D721Med (cell line): ENCODE measurements at places on chromosomes 4 and X.

DNA sequence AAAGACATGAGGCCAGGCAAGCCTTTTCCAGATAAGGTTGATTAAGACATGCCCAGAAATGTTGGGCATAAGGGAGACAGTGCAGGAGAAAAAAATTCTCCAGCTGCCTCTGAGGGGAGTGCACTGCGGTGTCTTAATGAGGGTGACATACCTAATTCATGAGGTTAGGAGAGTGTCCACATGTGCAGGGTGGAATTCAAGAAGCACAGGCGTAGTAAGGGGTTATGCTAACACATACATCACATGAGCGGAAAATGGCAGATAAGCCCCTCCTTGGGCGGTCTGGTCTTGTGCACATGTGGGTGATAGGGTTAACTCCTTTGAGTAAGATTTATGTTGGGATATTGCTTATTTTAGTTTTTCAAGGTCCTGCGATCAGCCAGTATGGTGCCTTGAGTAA is 122.4 kb downstream of the PHKA2 start:
- DNase-seq, result no peak

- DNase-seq, result no peak
Observed at GRCh38 chr4:13162886-13163285, 321.3 kb downstream of the RAB28 start.

- peak; percentile 49 for DNase-seq
Observed at GRCh38 chrX:47540754-47541538, 20.1 kb upstream of the ARAF start.

DNA sequence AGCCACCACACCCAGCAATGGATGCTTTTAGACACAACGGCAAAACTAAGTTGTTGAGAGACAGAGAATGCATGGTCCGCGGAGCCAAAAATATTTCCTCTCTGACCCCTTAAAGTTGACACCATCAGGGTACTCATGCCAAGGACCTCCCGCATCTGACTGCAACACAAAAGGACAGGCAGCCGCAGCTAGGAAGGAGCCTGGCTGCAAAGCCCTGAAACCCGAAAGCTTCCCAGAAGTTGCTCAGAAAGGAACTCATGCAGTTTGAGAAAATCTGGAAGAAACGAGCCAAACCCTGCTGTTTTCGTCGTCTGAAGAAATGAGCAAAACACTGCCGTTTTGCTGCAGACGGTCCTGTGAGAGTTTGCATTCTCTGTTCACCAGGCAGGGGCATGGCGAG is 16.5 kb downstream of the DHRSX start:
- no peak for DNase-seq

GRCh38 chr4:8591626-8592365 is 769 bp upstream of the CPZ start:
- DNase-seq, result no peak

DNA sequence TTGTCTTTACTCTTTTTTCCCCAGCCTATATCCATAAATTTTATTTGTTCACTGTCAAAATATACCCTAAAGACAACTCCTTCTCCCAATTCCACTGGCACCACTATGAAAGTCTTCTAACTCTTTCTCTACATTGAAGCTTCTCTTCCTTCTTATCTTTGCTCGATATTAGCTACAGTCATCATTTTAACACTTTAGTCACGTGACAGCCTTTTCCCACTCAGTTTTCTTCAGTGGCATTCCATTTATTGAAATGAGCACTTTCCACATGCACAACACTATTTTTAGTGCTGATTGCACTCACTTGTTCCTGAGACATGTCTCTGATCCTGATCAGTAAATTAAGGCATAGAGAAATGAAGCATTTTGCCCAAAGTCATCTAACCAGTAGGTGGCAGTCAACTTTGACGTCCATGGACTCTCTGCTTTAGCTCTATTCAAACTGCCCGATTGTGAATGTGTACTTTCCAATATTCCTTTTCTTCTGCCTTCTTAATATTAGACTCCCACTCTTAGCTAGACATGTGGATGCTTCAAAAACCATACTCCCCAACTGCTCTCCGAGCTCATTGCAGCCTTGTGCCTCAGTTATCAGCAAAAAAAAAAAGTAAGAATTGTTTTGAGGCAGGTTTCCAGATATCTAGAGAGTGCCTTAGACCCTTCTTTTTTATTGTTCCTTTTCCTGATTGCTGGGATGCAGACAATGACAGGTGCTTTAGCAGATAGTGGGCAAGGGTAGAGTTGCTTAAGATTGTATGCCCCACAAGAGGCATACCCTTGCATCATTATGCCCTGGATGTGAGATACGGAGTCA is 394.4 kb upstream of the ADGRL3 start:
- no peak for DNase-seq

- DNase-seq, result no peak
Observed at GRCh38 chr4:30808276-30808675, 88.1 kb downstream of the PCDH7 start.

GRCh38 chr4:82648356-82648755 is 86.6 kb upstream of the TMEM150C start:
- no peak for DNase-seq

DNA sequence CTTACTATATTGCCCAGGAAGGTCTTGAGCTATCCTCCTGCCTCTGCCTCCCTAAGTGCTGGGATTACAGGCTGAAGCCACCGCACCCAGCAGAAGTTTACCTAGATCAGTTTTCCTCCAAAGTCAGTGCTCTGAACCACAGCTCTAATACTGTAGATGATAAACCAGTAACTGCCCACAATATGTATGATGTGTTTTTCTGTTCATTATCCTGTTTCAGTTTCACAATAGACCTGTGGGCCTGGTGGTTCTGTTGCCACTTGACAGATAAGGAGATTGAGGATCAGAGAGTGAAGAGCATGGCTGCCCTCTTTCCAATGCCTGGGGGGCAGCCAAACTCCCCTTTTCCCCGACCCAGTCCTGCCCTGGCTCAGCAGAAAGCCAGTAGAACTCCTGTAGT is 87.0 kb downstream of the EFNB1 start:
- DNase-seq, result no peak

- no peak for DNase-seq
Observed at GRCh38 chr4:128827296-128827695, 17.8 kb downstream of the JADE1 start.

- no peak for DNase-seq
Observed at GRCh38 chrX:151828439-151829080, 84.1 kb upstream of the MAGEA4 start.

GRCh38 chr4:106996490-106996889 is 39.6 kb downstream of the DKK2 start:
- DNase-seq, result no peak

GRCh38 chr4:40622913-40623312 is 6.8 kb downstream of the RBM47 start:
- no peak for DNase-seq

DNA sequence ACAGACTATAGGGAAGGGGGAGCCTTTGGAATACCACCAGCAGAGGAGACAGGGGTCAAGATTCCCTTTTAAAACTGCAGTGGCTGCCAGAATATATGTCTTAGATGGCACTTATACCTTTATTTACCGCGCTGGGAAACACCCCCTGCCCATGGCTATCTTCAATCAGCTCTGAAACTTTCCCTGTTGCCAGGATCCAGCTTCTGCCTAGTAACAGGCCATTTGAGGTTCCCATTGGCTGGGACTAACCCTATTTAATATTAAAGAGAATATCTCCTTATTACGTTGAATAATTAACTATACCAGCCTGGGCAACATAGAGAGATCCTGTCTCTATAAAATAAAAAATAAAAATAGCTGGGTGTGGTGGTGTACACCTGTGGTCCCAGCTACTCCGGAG is 23.8 kb downstream of the SOWAHB start:
- DNase-seq, result no peak

DNA sequence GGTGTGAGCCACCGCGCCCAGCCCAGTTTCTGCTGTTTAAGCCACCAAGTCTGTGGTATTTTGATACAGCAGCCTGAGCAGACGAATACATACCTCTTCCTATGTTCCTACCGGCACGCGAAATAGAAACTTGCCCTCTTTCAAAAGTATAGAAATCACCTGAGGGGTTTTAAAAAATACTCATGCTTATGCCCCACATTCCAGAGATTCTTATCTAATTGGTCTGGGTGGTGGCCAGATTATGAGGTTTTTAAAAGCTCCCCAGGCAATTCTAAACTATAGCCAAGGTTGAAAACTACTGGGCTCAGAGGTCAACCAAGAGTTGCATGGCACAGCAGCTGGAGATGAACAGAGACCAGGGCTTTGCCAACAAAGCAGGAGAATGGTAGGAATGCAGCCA is 24.9 kb upstream of the HUWE1 start:
- DNase-seq, result no peak

- no peak for DNase-seq
Observed at GRCh38 chr4:40055511-40055862, 1.2 kb upstream of the N4BP2 start.

- DNase-seq, result no peak
Observed at GRCh38 chr4:107736037-107736436, 16.0 kb upstream of the PAPSS1 start.

DNA sequence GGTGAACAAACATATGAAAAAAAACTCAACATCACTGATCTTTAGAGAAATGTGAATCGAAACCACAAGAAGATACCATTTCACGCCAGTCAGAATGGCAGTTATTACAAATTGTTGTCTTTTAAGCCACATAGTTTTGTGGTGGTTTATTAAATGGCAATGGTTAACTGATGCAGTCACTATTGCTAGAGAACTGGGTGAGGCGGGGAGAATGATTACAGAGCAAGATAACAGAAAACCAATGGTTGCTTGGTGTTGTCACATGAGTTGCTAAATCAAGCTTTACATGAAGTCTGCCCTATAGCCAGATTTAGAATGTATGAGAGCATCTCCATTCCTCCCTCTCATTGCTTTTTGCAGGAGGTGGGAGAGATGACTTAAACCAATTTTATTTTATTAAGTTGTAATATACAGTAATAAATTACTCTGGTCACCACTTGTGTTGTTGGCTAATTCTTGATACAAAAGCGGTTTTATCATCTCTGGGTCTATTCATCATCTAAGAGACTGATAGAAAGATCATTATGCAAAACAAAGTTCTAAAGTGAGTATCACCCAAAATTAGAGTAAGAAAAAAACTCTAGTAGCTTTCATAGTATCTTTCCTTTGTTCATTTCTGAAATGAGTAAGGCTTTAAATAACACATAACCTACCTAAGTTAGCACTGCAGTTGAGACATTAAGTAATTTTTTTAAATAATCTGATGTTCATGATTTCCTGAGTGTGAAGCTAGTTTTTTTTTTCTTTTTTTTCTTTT is 859.5 kb downstream of the STIM2 start:
- DNase-seq, result no peak

DNA sequence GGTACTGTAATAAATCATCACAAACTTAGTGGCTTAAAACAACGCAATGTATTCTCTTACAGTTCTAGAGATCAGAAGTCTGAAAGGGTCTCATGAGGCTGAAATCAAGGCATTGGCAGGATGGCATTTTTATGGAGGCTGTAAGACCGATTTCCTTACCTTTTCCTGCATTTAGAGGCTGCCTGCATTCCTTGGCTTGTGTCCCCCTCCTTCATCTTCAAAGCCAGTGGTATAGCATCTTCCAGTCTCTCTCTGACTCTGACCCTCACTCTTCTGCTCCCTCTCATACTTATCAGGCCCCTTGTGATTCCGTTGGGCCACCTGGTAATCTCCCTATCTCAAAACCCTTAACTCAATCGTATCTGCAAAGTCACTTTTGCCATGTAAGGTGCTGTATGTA is 258.2 kb upstream of the JADE1 start:
- DNase-seq, result no peak

DNA sequence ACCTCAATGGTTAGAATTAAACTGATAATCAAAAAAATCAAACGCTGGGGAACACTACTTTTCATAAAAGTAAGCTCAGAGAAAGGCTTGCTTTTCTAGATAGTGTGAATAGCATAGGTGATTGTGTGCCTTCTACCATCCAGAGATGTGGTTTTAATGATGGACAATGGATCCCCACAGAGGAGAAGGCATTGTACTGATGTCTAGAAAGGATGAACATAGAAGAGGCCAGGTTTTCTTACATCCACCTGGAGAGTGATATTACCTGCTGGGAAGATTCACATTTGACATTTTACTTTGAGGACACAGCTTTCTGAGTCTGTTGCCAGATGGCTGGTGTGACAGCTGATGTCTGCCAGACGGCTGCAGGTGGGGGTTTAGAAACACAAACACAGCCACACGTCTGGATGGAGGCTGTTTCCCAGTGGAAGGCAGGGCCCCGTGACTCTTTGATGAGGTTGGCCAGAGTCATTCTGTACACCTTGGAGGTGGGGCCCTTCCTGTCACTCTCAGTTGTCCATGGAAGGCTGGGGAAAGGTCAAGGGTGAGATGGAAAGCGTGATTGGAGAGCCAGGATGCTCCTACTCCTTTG is 114.4 kb downstream of the PSAPL1 start:
- no peak for DNase-seq

GRCh38 chrX:76183289-76184049 is 10.6 kb downstream of the PBDC1 start:
- no peak for DNase-seq

DNA sequence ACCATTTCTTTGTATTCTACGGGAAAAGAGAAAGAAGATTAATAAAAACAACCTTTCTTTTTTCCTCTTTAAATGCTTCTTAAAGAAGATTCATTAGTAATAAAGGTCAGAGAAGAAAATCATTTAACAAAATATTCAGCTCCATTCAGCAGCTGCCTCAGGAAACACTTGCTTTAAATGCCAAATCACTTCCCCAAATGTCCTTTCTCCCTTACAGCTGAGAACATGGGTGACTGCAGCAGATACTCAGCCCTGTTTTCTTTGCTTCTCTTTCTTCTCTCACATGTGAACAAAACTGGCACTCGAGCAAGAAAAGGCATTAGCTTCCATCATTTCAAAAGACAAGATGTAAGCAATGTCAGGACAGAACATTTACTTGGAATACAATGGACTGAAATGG is 120.2 kb downstream of the INPP4B start:
- DNase-seq, result no peak

GRCh38 chr4:10806953-10807645 is 122.5 kb upstream of the CLNK start:
- DNase-seq, result no peak

- no peak for DNase-seq
Observed at GRCh38 chr4:144360146-144360793, 219.8 kb upstream of the GYPA start.

DNA sequence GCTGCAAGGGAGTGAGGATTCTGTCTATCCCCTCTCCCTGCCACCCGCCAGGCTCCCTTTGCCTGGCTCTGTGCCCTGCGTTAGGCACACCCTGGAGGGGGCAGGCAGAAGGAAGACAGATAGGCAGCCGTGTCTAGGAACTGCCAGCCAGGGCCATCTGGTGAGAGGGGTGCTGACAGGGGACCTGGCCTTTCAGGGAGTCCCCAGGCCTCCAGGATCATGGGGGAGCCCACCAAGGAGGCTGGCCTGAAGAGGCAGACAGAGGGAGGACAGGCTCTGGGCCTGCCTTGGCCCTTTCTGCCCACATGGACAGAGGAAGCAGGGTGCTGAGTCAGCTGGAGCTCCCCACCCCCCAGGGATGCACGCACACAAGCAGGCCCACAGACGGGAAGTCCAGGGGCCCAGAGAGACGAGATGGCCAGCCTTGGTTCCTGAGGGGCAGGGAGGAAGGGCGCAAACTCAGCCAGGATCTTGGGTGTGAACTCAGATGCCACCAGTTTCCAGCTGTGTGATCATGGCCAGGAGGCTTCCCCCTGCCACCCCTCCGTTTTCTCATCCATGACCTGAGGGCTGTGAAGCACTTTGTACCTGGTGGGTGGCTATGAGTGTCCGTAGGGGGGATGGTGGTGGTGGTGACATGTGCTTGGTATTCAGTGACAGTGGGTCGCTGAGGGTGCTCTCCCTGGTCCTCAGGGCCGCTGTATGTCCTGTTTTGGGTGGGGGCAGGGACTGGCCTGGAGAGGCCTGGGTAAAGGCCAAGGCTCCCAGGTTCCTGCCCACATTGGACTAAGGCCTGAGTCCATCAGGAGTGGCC is 1.8 kb downstream of the SH3BP2 start:
- no peak for DNase-seq
